ENCODE measurements at places on chromosomes 5 and 9.

- DNase-seq = no peak
Measured at GRCh38 chr9:123419721-123420591, 64.0 kb downstream of the CRB2 start.

DNA sequence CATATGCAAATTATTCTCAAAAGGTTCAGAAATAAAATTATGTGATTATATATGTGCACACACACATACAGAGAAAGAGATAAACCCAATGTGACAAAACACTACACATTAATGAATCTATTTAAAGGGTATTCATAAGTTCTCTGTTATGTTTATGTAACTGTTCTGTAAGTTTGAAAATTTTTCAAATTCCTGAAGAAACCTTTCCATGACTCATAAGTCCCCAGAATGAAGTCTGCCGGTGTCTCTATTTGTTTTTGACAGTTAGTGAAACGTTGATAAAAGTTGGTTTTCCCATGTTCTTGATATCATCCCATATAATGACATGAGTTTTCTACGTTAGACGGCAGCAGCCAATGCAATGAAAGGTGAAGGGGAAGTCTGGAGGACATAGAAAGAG is 199.5 kb upstream of the PUM3 start:
- no peak for DNase-seq

DNA sequence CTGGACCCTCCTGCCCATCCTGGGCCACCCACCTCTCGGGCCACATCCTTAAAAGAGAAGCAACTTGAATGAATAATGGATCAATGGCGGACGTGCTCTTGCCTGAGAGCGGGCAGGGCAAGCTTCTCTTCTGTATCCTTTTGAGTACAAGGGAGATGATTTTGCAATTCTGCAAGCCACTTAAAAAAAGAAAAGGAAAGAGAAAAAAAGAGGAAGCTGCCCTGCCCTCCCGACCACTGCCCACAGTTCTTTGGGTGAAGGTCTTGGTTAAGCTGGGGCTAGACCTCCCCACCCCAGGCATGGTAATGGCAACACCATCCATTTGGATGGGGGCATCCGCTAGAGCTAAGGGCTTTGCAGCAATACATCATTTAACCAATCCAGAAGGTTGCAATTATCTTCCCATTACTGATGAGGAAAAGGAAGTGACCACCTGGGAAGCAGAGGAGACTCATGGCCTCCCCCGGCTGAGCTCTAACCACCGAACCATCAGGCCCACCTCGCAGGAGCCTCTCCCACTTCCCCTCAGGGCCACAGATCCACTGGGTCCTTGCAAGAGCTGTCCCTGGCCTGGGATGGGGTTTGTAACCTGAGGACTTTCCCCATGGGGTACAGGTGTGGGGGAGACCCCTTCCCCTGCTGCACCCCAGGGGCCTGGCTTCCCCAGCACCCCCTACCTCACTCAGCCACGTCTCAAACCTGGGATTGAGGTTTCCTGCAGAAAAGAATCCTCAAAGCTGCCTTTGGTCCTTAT is 27.8 kb upstream of the LAMC3 start:
- no peak for DNase-seq

GRCh38 chr5:168833936-168834335 is 254.8 kb upstream of the PANK3 start:
- DNase-seq = no peak

- no peak for DNase-seq
Measured at GRCh38 chr9:125038166-125038565, 97.3 kb upstream of the GOLGA1 start.

DNA sequence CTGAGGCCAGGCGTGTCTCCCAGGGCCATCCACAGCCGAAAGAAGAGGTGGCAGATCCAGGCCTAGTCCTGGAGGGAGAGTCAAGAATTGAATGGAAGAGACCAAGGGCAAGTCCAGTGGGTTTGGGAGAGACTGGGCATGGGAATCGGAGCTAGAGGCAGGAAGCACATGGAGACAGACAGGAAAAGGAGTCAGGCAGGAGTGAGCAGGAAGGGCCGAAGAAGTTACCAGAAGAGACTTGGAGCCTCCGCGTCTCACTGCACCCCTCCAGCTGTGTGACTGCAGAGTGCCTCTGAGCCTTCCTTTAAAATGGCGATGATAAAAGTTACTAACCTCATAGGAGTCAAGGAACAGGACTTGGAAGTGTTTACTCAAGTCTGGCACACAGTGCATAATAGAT is 64.4 kb upstream of the ANGPTL2 start:
- no peak for DNase-seq

GRCh38 chr9:12822111-12822510 is 47.3 kb downstream of the LURAP1L start:
- no peak for DNase-seq

GRCh38 chr9:101705135-101705661 is 33.2 kb downstream of the GRIN3A start:
- peak; percentile 3 for DNase-seq

GRCh38 chr9:15295761-15296405 is 11.1 kb downstream of the TTC39B start:
- peak; percentile 58 for DNase-seq

All from CD4-positive, alpha-beta T cell treated with Interleukin-6 at 100 ng/mL for 8 hours (primary cell).